Nephron progenitor cell (in vitro differentiated cells): ENCODE measurements at places on chromosomes 4 and X.

DNA sequence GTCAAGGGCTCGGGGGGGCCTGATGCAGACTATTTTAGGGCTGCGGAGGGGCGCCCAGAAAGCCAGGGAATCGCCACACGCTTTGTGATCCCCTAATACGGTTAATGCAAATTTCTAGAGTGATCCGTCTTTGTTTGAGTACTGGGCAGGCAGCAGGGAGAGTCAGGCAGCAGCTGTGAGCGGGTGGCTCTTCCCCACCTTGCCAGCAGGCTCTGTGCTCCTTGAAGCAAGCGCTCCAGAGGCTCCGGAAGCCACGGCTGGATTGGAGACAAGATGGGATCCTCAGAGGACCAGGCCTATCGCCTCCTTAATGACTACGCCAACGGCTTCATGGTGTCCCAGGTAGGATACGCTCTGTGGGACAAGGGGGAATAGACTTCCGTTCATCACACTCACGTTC is at the start of gene ASMT:
Gene ASMT (plus strand): TSS at position 133 of the 400 bp plus-strand sequence. CDS start 141 bp downstream, at position 274.
- DNase-seq = no peak

- DNase-seq = no peak
Measured at GRCh38 chrX:6131287-6131686, 97.4 kb downstream of the NLGN4X start.

- no peak for DNase-seq
Measured at GRCh38 chr4:96787766-96788165, 947.9 kb downstream of the PDHA2 start.

- peak; percentile 25 for DNase-seq
Measured at GRCh38 chrX:74431797-74432196, 10.5 kb downstream of the SLC16A2 start.

GRCh38 chr4:39495446-39496213 is 31.6 kb downstream of the UGDH start:
- DNase-seq = no peak

- no peak for DNase-seq
Measured at GRCh38 chr4:93646233-93646930, 182.2 kb upstream of the ATOH1 start.
